ENCODE measurements at places on chromosomes 5 and 9.

DNA sequence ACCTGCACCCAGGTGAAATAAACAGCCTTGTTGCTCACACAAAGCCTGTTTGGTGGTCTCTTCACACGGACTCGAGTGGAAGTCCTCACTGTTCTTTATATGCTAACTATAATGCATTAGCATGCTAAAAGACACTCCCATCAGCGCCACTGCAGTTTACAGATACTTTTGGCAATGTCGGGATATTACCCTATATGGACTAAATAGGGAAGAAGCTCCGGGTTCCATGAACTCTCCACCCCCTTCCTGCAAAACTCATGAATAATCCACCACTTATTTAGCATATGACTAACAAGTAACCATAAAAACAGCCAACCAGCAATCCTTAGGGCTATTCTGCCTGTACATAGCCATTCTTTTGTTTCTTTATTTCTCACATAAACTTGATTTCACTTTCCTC, 426.2 kb upstream of the PTPRD start:
- no peak for DNase-seq

DNA sequence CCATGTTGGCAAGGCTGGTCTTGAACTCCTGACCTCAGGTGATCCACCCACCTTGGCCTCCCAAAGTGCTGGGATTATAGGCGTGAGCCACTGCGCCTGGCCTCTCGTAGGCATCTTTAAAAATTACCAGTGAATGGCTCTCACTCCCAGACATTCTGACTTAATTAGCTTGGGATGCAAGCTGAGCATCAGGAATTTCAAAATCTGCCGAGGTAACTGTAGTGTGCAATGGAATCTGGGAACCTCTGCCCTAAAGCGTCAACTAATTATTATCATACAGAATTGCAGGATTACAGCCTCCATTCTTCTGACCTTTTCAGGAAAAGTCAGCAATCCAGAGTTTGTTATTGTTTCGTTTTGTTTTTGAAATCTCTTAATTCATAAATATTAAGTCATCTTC, 213.4 kb upstream of the DMAC1 start:
- no peak for DNase-seq

- no peak for DNase-seq
These were observed 71.4 kb downstream of the ASTN2 start for GRCh38 chr9:117343427-117343826.

DNA sequence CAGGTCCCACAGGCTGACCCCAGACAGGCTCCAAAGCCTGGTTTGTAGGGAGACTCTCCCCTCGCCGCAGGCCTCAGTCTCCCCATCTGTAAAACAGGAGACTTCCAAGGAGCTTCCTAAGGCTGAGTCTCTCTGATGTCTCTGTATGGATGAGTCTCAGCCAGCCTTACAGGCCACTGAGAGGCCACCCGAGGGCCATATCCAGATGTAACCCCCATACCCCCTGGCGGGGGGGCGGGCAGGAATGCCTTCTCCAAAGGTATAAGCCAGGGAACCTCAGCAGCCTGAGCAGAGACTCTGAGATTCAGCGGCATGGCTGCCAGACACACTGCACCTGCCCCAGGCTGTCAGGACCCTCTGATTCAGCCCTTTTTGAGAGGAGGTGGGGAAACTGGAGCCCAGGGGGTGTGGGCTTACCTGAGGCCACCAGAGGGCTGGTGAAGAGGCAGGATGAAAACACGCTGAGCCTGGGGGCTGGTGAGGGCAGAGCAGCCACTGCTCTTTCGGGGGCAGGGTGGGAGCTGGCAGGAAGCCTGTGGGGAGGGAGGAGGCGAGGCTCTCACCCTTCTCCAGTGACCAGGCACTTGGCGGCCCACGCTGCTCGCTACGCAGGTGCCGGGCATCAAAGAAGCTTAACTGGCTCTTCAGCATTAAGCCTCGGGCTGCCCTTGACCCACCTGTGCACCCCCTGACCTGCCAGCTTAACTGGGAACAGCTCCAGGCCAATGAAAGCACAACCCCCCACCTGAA, 5.5 kb upstream of the SUSD3 start:
- no peak for DNase-seq

DNA sequence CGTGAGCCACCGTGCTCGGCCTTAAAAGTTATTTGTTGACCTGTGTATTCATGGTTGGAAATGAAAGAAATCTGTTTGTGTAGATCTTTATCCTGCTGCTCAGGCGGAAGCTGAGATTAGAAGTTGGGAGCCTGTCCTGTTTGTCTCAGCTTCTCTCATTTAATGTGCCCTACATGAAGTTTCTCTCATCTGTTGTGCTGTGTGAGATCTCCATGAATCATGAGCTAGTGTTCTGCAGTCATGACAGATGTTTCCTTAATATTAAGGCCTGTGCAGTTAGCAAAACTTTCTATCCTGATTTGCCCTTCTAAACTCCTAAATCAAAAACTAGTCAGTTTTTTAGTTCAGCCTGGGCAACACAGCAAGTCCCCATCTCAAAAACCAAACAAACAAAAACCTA, 59.5 kb downstream of the FAM78A start:
- DNase-seq = no peak

DNA sequence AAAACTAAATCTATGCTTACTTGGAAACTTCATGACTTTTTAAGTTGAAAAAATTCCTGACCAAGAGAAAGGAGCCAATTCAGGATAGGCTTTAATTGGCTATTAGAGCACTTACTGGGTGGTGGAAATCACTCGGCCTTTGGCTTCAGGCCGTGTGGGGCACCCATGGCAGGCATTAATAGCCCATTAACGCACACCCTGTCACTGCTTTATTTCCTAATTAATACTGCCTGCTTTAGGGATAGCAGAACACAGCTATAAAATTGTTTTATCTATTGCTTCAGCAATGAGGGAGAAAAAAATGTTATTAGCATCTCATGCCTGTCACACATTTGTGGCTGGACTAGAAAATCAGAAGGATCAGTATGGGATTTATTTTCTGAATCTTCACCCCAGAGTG, 58.1 kb downstream of the PSAT1 start:
- no peak for DNase-seq

DNA sequence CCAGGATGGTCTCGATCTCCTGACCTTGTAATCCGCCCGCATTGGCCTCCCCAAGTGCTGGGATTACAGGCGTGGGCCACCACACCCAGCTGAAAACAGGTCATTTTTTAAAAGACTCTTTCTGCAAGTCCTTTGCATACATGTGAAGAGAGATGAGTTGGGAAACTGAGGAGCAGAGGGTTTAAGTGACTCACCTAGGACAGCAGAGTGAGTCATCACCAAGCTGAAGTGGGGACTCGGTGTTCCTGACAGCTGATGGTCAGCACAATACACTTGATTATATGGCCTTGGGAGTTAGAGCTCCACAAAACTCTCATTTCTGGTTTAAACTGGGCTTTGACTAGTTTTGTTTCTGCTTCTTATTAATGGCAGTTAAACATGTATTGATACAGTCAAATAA, 38.1 kb upstream of the SSBP2 start:
- no peak for DNase-seq

GRCh38 chr5:73117088-73117740, 3.2 kb upstream of the TMEM171 start:
- no peak for DNase-seq

All from nucleus accumbens (tissue), 56 donors.